ENCODE measurements at places on chromosomes 3 and 15. TPM values are rescaled to one million over a fixed set of nuclear protein-coding genes. Genes with fewer than 3 reads are reported as not detected.

DNA sequence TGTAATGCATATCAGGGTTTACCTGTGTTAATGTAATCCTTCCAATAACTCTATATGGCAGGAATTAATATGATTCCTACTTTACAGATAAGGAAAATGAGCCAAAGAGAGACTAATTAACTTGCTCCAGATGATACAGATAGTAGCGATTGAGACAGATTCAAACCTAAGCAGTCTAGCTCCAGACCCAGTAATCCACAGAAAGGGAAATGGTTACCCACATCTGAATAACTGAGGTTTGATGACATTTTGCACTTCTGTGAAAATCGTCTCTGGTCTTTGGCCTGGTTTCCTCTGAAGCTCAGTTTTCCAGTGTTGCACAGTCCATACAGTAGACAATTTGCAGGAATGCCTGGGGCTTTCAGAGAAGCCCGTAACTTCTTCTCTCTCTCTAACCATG lies 177.1 kb upstream of the UMPS start:
- no peaks in the 10 kb centered on the region for H3K36me3 ChIP-seq
- no peak for DNase-seq
- H3K27me3 ChIP-seq, result peaks cover 3% of the 10 kb centered on the region
- H3K4me3 ChIP-seq, result no peak overlapping the region
- H3K4me1 ChIP-seq, result peaks cover 12% of the 10 kb centered on the region

GRCh38 chr3:172726380-172726779 lies 15.5 kb upstream of the NCEH1 start:
- H3K4me3 ChIP-seq, result no peak overlapping the region
- no peaks in the 10 kb centered on the region for H3K36me3 ChIP-seq
- H3K4me1 ChIP-seq, result no peaks in the 10 kb centered on the region
- DNase-seq, result no peak

DNA sequence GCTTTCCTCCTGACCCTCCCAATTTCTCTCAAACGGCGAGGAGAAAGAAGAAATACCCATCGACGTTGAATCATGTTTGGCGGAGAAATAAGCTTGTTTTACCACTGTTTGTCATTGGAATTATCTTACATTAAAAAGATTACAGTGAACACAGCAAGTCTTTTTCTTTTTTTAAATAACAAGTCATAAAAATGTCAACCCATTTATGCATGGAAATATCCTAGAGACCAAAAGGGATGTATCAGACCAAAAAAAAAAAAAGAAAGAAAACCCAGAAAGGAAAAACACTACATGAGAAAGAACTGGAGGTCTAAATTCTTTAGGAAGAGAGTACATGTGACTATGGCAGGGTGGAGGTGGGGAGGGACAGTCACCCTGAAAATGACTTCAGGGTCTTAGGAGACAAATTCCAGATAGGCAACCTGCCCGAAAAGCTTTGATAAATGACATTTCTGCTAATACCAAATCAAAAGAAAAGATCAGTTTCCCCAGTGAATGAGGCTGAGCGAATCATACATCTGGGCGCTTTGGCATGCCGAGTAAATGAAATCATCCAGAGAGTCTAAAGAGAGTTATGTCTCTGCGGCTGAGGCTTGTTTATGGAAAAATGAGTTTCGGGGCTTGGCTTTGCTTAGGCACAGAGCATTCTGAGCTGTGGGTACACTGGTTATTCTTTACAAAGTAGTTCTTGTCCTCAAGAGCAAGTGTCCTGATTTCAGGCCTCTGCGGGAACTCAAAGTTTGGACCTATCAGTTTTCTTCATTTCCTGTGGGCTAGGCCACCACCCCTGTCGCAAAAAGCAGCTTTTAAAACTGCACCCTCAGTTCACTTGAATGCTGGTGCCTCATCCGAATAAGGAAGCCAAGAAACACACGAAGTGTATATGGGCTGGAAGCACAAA lies 110.1 kb upstream of the TGFBR2 start:
- H3K27me3 ChIP-seq, result peaks cover 3% of the 10 kb centered on the region
- no peak for DNase-seq
- H3K27ac ChIP-seq, result peak overlapping the region; percentile 87
- H3K36me3 ChIP-seq, result no peaks in the 10 kb centered on the region

GRCh38 chr3:133457465-133458067 lies 57.7 kb downstream of the BFSP2 start:
- H3K36me3 ChIP-seq, result no peaks in the 10 kb centered on the region
- H3K27me3 ChIP-seq, result peaks cover 6% of the 10 kb centered on the region
- H3K4me3 ChIP-seq, result no peak overlapping the region
- DNase-seq, result no peak
- no peak overlapping the region for H3K27ac ChIP-seq

TEX264 gene
- total RNA-seq, result 13.2 TPM

EFCAB12 gene
- 0.61 TPM for total RNA-seq

DNA sequence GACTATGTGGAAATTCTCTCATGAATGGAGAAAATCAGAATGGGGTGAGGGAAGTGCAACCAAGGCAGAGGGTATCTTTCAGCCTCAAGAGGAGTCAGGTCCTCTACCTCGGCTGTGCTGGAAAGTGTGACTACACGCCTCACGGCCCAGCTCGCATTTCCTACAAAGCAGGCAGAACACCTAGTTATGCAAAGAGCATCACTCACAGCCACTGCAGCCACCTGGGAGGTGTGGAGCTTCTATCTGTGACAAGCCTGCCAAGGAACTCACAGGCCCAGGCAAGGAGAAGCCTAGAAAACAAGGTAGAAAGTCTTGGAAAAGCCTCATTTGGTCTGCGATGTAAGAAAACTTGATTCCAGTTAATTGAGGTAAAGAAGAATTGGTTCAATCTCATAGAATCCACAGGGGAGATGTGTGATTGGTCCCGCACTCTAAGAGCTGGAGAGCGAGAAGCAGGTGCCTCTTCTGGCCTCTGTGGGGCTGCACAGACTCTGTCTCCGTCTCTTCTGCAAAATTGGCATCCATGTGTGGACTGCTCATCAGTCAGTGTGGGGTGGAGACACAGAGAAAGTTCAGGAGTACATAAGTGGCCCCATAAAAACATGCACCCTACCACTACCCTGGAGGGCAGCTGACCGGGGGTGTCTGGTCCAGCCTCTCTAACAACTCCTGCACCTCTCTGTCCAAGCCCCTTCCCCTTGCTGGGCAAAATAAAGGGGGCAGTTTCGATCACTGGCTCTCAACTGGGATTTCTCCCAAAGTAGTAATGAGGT lies 76.8 kb downstream of the TAMM41 start:
- H3K4me3 ChIP-seq, result peak overlapping the region; percentile 18
- no peaks in the 10 kb centered on the region for H3K36me3 ChIP-seq
- peaks cover 8% of the 10 kb centered on the region for H3K4me1 ChIP-seq
- H3K27ac ChIP-seq, result no peak overlapping the region

DNA sequence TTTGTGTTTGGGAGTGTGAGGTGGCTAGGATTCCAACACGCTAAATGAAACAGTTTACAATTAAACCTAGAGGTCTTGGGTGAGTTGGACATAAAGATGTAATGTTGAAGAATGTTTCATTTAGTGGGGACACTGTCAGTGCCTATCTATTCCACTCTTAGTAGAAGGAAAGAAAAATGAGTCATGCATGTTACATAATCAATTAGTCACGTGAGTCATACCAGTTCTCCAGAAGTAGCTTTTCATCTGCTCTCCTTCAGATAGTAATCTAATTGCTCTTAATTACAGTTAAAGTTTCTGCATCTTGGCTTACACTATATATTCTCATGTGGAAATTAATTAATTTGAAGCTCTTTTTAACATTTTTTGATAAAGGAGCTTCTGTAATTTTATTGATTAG lies 115.7 kb upstream of the P2RY1 start:
- no peaks in the 10 kb centered on the region for H3K36me3 ChIP-seq
- no peak overlapping the region for H3K27ac ChIP-seq
- no peak for DNase-seq
- H3K27me3 ChIP-seq, result peaks cover 2% of the 10 kb centered on the region
- H3K4me3 ChIP-seq, result no peak overlapping the region
- peaks cover 6% of the 10 kb centered on the region for H3K4me1 ChIP-seq

NRROS gene
- total RNA-seq, result 0.42 TPM

GOLGA6B gene
- total RNA-seq, result not detected

DNA sequence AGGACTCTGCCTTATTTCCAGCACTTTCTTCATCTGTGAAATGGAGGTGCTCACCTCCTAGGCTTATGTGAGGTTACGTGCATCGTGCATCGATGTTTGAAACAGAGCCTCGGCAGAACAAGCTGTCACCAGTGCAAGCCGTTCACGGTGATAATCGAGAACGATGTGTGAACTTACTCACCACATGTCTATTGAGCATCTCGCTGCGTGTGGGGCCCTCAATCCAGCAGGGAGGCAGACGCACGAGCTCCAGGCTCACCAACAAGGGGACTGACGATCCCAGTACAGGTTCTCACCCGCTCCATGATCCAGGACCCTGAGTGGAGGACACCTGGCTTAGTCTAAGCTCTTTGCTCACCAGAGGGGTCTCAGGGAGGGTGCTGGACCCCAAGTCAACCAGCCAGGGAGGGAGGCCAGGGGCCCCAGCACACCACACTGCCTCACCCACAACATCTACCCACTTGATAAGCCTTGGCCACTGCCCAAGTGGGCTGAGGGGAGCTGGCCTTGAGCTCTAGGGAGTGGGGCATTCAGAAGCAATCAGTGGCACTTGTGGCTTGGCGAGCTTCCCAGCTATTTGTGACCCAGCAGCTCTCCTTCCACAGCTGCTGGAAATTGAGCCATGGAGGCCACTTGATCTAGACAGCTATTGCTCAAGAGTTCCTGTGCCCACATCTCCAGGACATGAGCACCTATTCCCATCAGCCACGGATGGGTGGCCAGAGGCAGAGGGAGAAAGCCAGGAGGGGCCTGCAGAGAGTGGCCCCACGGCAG lies 34.4 kb upstream of the SLC6A1 start:
- H3K4me1 ChIP-seq, result peaks cover 4% of the 10 kb centered on the region
- H3K27ac ChIP-seq, result no peak overlapping the region
- H3K4me3 ChIP-seq, result no peak overlapping the region
- peaks cover 13% of the 10 kb centered on the region for H3K27me3 ChIP-seq
- H3K36me3 ChIP-seq, result no peaks in the 10 kb centered on the region

- no peak overlapping the region for H3K27ac ChIP-seq
- no peak overlapping the region for H3K4me3 ChIP-seq
- no peaks in the 10 kb centered on the region for H3K36me3 ChIP-seq
These were observed 813.6 kb upstream of the ALCAM start for GRCh38 chr3:104553121-104553520.

GRCh38 chr3:172629470-172629869 lies 81.4 kb downstream of the NCEH1 start:
- no peaks in the 10 kb centered on the region for H3K27me3 ChIP-seq
- no peak overlapping the region for H3K27ac ChIP-seq
- H3K4me1 ChIP-seq, result no peaks in the 10 kb centered on the region
- no peak overlapping the region for H3K4me3 ChIP-seq
- H3K36me3 ChIP-seq, result no peaks in the 10 kb centered on the region

DNA sequence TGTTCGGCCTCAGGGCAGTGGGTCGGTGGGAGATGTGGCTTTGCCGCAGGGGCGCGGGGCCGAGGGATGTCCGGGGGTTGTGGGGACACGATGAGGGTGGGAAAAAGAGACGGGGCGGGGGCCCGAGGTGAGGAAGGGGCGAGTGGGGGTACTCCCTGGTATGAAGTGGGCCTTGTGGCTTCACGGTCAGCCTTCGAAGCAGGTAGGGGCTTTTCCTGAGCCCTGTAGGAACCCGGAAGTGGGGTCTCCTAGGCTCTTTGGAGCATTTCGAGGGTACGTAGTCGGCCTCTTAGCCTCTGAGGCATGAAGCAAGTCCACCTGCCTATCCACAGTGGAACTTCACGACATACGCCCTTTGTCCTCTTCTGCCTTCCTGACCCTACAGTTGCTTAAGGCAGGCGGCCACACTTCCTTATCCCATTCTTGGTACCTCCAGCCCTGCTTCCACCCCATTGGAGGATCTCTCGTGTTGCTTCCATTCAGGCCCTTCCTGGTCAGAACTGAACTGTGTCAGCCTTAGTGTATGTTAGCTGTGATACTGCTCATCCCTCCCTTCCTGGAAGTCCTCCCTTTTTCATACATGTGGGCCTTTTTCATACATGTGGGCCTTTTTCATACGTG lies 389 bp downstream of the ARPC4 start:
- peak overlapping the region; percentile 97 for H3K4me3 ChIP-seq
- peaks cover 6% of the 10 kb centered on the region for H3K4me1 ChIP-seq
- peak overlapping the region; percentile 100 for H3K27ac ChIP-seq
- H3K27me3 ChIP-seq, result peaks cover 11% of the 10 kb centered on the region
- peaks cover 8% of the 10 kb centered on the region for H3K36me3 ChIP-seq
- no peak for DNase-seq

CHCHD4 gene
- total RNA-seq, result 9.4 TPM

- DNase-seq, result peak; percentile 66
- peak overlapping the region; percentile 86 for H3K27ac ChIP-seq
- H3K36me3 ChIP-seq, result no peaks in the 10 kb centered on the region
These were observed 32.9 kb downstream of the GJD2 start for GRCh38 chr15:34721802-34722438.

DNA sequence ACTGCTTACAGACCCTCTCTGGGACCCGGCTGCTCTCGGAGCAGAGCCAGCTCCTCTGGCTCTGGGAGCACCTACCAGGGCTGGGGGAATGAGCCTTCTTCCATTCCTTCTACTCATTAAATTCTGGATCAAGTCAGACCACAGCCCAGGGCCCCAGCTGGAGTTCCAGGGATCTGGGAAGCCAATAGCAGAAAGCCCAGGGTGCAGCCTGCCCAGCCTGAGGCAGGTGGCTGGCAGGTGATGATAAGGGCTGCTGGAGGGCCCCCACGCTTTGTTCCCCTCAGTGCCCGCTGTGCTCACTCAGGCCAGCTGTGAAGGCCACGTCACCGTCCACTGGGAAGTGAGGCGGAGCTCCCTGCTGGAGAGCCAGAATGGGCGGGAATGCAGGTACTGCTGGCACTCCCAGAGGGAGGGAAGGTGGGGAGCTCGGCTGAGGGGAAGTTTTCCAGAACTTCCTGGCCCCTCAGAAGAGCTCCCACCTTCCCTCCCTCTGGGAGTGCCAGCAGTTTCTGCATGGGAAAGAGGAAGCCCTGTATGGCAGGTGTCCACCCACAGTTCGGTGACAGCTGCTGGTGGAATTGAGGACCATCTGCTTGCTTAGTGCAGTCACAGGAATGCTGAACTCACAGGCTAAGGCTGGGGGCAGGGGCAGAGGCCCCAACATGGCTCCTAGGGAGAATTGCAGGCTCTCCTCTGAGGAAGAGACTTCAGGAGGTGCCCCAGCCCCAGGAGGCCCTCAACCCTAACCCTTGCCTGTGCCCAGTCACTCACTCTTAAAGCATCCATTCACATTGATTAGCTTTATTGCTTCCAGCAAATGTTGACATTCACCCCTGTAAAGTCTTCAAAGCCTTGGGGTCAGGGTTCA lies 12.6 kb upstream of the RTP3 start:
- H3K27ac ChIP-seq, result no peak overlapping the region
- H3K27me3 ChIP-seq, result no peaks in the 10 kb centered on the region
- peak; percentile 53 for DNase-seq
- peaks cover 6% of the 10 kb centered on the region for H3K36me3 ChIP-seq
- H3K4me3 ChIP-seq, result no peak overlapping the region

- no peak overlapping the region for H3K27ac ChIP-seq
- H3K4me3 ChIP-seq, result no peak overlapping the region
These were observed 84.4 kb downstream of the OCA2 start for GRCh38 chr15:28014623-28015200.

Data from glutamatergic neuron (in vitro differentiated cells).